ENCODE measurements at places on chromosomes 11 and 22.

DNA sequence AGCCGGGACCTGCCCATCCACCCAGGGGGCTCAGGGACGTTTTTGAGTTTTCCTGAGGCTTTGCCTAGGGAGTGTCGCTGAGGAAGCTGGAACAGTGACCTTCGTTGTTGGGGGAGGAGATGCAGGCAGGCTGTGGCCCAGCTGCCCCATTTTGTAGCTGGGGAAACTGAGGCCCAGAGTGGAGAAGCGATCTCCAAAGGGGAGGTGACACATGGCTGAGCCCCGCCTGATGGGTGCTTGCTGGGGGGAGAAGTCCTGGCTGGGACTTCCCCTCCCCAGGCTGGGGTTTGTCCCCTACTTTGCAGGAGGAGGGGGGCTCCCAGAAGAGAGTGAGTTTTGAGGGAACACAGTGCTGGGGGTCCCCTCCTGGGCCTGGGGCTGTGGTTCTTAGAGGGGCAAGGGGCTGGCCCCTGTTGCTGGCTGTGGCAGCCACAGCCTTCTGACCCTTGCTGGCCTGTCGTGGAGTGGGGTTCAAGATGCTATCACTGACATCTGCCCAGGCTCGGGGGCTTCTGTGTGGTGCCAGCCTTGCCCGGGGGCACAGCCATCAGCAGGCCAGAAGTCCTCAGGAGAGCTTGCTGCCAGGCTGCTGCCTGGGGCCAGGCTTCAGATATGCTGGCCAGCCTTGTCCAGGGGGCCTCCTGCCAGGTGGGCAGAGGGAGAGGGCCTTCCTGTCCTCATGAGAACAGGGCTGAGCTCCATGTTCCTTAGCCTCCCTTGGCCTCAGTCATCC is 21.4 kb downstream of the KCNQ1 start:
- H3K27me3 ChIP-seq: peaks cover 5% of the 10 kb centered on the region
- H3K27ac ChIP-seq: no peak overlapping the region
- H3K4me3 ChIP-seq: no peak overlapping the region
- DNase-seq: no peak

GRCh38 chr11:46920755-46921154 is 2.4 kb upstream of the LRP4 start:
- no peak overlapping the region for H3K27ac ChIP-seq
- no peak for DNase-seq
- no peaks in the 10 kb centered on the region for H3K36me3 ChIP-seq
- H3K4me1 ChIP-seq: no peaks in the 10 kb centered on the region
- H3K4me3 ChIP-seq: no peak overlapping the region

GRCh38 chr11:102323542-102324251 is 6.4 kb downstream of the BIRC3 start:
- H3K4me3 ChIP-seq: no peak overlapping the region
- H3K4me1 ChIP-seq: no peaks in the 10 kb centered on the region
- DNase-seq: no peak
- H3K27me3 ChIP-seq: no peaks in the 10 kb centered on the region

DNA sequence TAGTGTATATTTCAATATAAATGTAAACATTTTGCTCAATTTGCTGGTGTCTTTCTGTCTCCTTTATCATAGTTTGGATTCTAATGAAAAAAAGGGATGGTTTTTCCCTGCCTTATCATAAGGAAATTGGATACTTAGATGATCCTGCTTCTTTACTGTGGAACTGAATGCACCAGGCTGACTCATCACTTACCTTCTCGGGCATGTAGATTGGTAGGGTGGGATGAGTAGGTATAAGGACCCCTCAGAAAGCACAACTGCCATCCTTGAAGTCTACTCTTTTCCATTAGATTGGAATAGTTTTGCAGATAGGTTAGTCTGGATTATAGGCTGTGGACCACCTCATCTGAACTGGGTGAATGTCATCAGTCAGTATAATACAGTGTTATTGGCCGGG is 7.5 kb upstream of the SIDT2 start:
- no peak overlapping the region for H3K27ac ChIP-seq
- H3K36me3 ChIP-seq: peaks cover 63% of the 10 kb centered on the region
- H3K4me3 ChIP-seq: no peak overlapping the region
- no peak for DNase-seq
- H3K27me3 ChIP-seq: no peaks in the 10 kb centered on the region

DNA sequence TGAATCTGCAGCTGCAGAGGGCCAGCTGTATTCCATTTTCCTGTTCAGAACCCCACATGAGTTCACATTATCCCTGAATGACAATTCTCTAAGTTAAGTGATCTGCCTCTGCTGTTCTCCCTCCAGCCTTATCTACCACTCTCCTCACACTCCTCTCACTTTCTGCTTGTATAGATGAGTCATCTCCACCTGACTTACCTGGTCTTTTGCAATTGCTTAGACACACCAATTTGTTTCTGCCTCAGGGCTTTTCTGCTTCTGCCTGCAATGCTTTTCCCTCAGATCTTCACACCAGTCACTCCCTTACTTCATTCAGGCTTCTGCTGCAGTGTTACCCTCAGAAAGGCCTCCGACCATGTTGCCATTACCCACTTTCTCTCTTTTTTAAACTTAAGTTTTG is 118.1 kb downstream of the ATM start:
- H3K27ac ChIP-seq: no peak overlapping the region
- peaks cover 17% of the 10 kb centered on the region for H3K36me3 ChIP-seq
- H3K27me3 ChIP-seq: no peaks in the 10 kb centered on the region
- no peaks in the 10 kb centered on the region for H3K4me1 ChIP-seq

DNA sequence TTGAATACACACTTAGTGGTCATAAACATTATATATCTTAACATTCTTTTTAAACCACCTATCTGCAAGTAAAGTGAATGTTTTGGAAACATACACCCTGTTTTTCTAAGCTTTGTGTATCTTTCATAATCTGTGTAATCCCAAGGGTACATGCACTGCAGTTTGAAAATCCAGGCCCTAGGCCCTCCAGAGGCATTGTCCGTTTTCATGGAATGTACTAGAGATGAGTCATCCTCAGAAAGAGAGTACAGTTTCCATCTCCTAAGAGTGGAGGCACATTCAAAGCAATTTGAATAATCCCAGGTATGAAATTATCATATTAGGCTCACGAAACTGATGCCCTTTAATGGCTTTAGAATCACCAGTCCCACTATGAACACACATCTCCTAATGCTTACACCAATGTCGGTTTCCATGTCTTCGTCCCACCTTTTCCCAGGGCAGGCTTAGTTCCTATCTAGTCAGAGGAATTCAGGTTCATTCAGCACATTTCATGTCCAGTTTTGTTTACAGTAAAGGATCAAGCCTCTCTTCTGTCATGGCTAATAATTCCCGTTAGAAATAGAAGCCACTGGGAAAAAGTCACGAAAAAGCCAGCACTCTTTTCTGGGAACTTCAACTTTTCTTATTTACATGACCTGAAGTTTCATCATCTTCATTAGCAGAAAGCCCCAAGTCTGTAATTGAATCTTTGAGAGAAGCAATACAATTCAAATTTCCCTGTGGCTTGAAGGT is 39.5 kb upstream of the CD44 start:
- H3K36me3 ChIP-seq: no peaks in the 10 kb centered on the region
- no peak for DNase-seq
- H3K27me3 ChIP-seq: no peaks in the 10 kb centered on the region
- no peak overlapping the region for H3K27ac ChIP-seq
- H3K4me3 ChIP-seq: no peak overlapping the region
- no peaks in the 10 kb centered on the region for H3K4me1 ChIP-seq
